ENCODE measurements at places on chromosomes 12 and 14.

DNA sequence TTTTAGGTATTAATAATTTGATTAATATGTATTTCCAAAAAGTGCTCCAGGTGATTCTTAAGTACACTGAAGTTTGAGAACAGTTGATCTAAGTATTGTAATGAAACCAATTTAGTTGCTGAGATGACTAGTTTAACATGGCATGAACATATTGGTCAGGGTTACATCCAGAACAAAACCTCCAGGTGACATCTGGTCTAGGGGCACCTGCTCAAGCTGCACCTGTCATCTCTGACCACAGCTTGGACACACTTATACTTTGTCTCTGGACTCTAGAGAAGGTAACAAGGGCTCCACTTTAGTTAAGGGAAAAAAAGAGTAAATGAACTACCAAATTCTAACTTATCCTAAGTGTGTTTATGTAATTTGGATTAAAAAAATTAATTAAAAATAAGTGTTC, 8.1 kb downstream of the ARID2 start:
- no peak for DNase-seq

GRCh38 chr12:88448337-88448915, 131.8 kb downstream of the KITLG start:
- DNase-seq = no peak

- peak; percentile 51 for DNase-seq
These were observed 369.3 kb downstream of the ETNK1 start for GRCh38 chr12:22994316-22994675.

DNA sequence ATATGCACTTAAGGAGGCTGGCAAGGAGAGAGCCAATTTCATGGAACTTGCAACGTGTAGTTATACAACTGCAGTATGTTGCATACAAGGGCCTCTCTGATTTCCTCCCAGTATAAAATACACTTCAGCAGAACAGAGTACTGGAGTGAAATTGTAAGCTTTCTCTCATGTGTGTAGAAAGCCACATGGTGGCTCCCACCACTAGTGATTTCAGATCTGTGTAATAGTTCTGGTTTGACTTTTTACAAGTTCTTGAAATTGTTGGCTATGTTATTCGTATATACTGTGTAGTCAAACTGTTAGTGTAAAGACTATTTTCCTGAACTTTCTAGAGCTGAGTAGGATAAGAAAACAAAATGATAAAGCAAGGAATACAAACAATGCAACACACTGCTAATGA, 16.4 kb upstream of the LMO3 start:
- DNase-seq = no peak

All from NCI-H1694 treated with DMSO at 0.1 percent for 48 hours (cell line).